ENCODE measurements at places on chromosomes 2 and 18. TPM values are rescaled to one million over a fixed set of nuclear protein-coding genes. Genes with fewer than 3 reads are reported as not detected.

DNA sequence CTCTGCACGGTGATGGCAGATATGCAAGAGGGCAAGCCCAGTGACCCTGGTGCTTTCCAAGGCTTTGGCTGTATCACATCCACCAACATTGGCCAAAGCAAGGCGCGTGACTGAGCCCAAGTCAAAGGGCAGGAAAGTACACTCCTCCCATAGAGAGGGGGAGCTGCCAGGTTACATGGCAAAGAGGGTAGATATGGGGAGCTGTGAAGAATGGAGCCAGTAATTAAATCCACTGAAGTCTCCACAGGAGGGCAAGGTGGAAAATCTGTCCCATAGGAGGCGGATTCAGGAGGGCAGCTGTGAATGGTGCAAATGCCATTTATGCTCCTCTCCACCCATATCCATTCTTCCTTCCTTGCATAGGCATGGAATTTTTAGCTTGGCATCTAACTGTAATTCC, 44.6 kb upstream of the THOC1 start:
- H3K27me3 ChIP-seq: peaks cover 5% of the 10 kb centered on the region
- DNase-seq: no peak
- peaks cover 2% of the 10 kb centered on the region for H3K4me1 ChIP-seq
- H3K27ac ChIP-seq: no peak overlapping the region

- peaks cover 4% of the 10 kb centered on the region for H3K4me1 ChIP-seq
- no peaks in the 10 kb centered on the region for H3K36me3 ChIP-seq
- H3K27ac ChIP-seq: no peak overlapping the region
- no peak for DNase-seq
Observed at GRCh38 chr2:135202751-135203150, 150.7 kb downstream of the RAB3GAP1 start.

GRCh38 chr2:33020883-33021282, 74.1 kb downstream of the LTBP1 start:
- no peaks in the 10 kb centered on the region for H3K27me3 ChIP-seq
- no peak for DNase-seq
- H3K4me1 ChIP-seq: peaks cover 10% of the 10 kb centered on the region
- no peak overlapping the region for H3K27ac ChIP-seq

GRCh38 chr2:85854166-85854509, 34.7 kb downstream of the ST3GAL5 start:
- no peak overlapping the region for H3K27ac ChIP-seq
- H3K36me3 ChIP-seq: peaks cover 15% of the 10 kb centered on the region
- no peaks in the 10 kb centered on the region for H3K4me1 ChIP-seq
- H3K4me3 ChIP-seq: no peak overlapping the region

- peak within 1 kb of the TSS; percentile 99 for H3K4me3 ChIP-seq
- peaks cover 3% of the 10 kb centered on the region for H3K27me3 ChIP-seq
- no peaks in the 10 kb centered on the region for H3K36me3 ChIP-seq
- H3K4me1 ChIP-seq: peaks cover 19% of the 10 kb centered on the region
- peak; percentile 97 for DNase-seq
Observed at GRCh38 chr2:27428213-27428977, at the start of gene NRBP1. TSS of gene NRBP1 (plus strand) at chr2:27428631. CDS start at chr2:27433274, 4,643 bp downstream.

DNA sequence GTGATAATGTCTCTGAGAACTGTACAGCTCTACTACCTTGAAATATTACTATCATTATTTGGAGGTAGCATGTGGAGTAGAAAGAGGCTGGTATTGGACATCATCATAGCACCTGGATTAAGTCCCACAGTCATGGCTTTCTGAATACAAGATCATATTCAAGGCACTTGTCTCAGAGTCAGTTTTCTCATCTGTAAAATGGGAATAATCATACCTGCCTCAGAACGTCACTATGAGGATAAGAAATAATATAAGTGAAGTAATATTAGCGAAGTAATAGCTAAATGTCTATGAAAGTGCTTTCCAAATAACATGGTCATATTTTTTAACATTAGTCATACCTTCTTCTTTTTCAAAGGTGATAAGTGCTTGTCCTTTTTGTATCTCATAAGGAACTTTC, 11.0 kb downstream of the NMI start:
- DNase-seq: no peak
- H3K4me3 ChIP-seq: no peak overlapping the region
- H3K4me1 ChIP-seq: peaks cover 14% of the 10 kb centered on the region
- peaks cover 2% of the 10 kb centered on the region for H3K27me3 ChIP-seq
- H3K36me3 ChIP-seq: no peaks in the 10 kb centered on the region

GRCh38 chr2:42296226-42296625, 64.8 kb downstream of the COX7A2L start:
- H3K27ac ChIP-seq: no peak overlapping the region
- no peak for DNase-seq
- no peaks in the 10 kb centered on the region for H3K27me3 ChIP-seq
- H3K4me1 ChIP-seq: no peaks in the 10 kb centered on the region
- no peak overlapping the region for H3K4me3 ChIP-seq
- no peaks in the 10 kb centered on the region for H3K36me3 ChIP-seq

GRCh38 chr2:114330594-114330993, 111.8 kb upstream of the DPP10 start:
- H3K36me3 ChIP-seq: no peaks in the 10 kb centered on the region
- H3K4me1 ChIP-seq: no peaks in the 10 kb centered on the region
- H3K27ac ChIP-seq: no peak overlapping the region
- no peak for DNase-seq
- no peak overlapping the region for H3K4me3 ChIP-seq

DNA sequence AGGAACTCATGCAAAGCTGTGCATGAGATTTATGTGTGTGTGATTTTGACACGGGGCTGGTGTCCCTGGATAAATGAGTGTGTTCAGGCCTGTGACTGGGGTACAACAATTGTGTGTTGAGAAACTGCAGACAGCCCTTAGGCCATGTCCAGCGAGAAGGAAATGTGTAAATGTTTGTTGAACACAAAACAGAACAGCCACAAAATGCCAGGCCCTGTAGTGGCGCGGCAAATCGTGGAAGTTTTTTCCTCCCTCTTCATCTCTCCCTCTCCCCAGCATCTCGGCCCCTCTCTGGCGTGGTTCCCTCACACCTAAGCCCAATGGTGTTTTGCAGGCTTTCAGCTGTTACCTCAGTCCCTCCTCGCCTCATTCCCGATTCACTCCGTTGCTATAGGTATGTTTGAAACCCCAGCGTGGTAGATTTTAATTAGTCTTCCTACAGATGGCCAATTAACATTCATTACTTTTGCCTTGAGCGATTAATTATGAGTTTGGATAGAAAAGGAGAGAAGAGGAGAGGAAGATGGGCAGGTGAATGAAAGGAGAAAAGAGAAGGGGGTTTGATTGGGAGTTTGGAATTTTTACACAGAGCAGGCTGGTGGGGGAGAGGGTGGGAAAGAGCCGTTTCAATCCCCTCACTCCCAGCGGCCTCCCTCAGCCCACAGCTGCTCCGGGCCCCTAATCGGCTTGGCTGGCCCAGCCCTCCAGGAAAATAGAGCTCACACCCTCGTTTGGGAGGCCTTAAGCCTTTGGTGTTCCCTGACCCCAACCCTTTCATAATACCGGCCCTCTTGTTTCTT, 10.8 kb downstream of the SPR start:
- peaks cover 26% of the 10 kb centered on the region for H3K4me1 ChIP-seq
- no peaks in the 10 kb centered on the region for H3K36me3 ChIP-seq
- H3K27ac ChIP-seq: no peak overlapping the region
- DNase-seq: no peak
- H3K27me3 ChIP-seq: peaks cover 16% of the 10 kb centered on the region

The SNORC gene
- 2.4 TPM for total RNA-seq

The AGXT gene
- total RNA-seq: not detected

The SANBR gene
- total RNA-seq: 57.0 TPM

The TANC1 gene
- total RNA-seq: 14.9 TPM

All from glutamatergic neuron (in vitro differentiated cells).